ENCODE measurements at places on chromosomes 16 and 17.

DNA sequence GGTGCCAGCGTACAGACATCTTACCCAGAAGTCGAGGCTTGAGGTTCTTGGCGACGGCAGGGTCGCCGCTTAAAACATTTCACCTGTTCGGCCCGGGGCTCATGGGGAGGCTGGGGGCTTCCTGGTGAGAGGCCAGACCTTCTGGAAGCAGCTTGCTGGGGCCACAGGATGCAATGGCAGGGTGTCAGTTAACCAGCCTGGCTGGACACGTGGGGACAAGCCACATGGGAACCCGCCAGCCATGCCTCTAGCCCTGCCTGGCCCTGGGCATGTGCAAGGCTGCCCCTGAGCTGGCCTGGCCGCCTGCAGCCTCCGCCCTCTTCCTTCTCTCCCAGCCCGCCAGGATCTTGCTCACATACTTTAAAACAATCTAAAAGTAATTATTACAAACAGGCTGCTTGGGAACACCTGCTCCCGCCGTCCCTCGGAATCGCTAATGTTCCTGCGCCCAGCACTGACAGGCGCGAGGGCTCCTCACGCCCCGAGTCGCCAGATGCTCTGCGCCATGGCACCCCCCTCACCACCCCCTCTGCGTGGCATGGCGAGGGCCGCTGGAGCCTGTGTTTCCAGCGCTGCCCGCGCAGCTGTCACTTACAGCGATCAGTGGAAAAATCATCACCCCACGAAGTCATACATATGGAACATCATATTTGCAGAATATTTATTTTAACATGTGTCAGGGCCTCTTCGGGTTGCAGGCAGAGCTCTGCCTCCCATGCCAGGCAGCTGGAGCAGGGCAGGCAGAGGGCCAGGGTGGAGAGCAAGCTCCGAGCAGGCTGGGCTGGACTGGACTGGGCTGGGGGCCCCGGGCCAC lies 188.7 kb upstream of the GSE1 start:
- no peak for DNase-seq

DNA sequence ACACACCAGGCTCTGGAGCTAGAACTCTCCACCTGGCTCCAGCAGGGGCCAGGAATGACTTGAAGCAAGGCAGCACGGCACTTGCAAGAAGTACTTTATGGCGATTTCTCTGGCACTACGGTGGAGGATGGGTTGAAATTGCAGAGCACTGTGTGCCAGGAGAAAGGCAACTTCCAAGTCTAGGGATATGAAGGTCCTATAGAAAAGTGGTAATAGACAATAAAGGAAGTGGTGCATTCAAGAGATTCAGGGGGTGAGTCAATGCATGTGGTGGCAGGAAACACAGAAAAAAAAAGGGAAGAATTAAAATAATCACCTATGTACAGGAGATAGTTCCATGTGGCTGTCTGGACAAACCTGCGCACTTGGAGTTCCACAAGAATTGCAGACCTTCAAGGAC lies 240.3 kb upstream of the DYNLRB2 start:
- DNase-seq: no peak

GRCh38 chr16:6642271-6642670 lies 690.4 kb upstream of the RBFOX1 start:
- DNase-seq: no peak

DNA sequence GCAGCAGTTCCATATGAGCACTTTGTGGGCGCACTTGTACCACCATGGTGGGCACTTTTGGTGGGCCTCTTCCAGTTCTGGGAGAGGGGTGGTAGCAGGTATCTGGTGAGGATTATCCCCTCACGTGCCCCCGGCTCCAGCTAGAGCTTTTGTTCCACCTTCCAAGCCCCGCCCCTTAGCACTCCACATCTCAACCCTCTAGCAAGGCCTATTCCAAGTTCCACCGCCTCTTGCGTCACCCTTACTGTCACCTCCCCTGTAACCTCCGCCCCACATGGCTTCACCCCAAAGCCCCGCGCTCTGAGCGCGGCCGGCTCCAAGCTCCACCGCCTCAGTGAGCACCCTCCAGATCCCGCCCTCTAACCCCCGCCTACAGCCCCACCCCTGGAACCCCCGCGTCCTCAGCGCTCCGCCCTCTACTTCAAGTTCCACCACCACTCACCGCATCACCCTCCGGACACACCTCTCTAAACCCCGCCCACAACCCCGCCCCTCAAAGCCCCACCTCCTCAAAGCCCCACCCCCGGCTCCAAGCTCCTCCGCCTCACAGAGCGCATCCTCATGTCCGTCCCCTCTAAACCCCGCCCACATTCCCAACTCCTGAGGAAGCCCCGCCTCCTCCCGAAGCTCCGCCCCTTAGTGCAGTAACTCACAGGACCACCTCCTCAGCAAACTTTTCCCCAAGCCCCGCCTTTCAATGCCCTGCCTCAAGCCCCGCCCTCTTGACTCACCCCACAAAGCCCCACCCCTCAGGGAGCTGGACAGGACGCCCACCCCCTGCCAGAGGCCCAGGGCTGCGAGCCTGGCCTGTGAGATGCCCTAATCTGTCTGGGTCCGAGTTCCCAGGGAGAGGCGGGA lies 11.1 kb downstream of the SCN4A start:
- DNase-seq: no peak

GRCh38 chr17:79874329-79874981 lies 35.2 kb upstream of the CBX4 start:
- no peak for DNase-seq

DNA sequence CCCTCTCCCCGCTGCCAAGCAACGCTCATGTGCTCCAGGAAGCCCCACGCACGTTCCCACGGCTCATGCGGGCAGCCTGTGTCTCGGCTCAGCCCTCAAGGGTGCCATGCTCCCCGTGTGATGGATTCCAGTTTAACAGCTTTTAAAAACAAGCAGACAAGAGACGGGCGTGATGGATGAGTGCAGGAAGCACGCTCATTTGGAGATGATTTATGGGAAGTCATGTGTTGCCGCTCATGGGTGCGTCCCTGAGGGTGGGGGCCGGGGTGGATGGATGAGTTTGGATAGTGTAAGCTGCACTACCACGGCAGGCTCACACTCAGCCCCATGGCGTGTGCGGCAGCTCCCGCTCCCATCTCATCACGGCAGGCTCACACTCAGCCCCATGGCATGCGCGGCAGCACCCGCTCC lies 132.8 kb downstream of the RBFOX3 start:
- no peak for DNase-seq

DNA sequence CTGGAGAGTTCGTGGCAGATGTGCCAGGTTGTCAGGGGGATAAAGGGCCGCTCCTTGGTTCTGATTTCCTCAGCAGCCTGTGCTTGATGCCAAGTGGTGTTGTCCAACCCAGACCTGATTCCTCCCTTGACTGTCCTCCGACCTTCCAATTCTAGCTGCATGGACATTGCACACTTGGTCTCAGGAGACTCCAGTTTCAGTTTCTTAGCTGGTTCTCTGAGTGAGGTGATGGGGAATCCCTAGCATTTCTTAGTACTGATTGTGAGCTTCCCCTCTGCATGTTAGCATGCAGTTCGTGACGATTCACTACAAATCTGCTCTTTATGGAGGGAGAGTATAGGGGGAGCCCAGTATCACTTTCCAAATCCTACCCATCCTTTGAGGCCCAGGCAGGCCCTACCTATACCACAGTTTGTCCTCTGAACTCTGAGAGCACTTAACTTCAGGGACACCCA lies 12.4 kb upstream of the CCR7 start:
- DNase-seq: no peak

- no peak for DNase-seq
These were observed 9.2 kb upstream of the WFIKKN1 start for GRCh38 chr16:621526-622105.

GRCh38 chr17:2068031-2068518 lies 13.2 kb downstream of the HIC1 start:
- DNase-seq: no peak

DNA sequence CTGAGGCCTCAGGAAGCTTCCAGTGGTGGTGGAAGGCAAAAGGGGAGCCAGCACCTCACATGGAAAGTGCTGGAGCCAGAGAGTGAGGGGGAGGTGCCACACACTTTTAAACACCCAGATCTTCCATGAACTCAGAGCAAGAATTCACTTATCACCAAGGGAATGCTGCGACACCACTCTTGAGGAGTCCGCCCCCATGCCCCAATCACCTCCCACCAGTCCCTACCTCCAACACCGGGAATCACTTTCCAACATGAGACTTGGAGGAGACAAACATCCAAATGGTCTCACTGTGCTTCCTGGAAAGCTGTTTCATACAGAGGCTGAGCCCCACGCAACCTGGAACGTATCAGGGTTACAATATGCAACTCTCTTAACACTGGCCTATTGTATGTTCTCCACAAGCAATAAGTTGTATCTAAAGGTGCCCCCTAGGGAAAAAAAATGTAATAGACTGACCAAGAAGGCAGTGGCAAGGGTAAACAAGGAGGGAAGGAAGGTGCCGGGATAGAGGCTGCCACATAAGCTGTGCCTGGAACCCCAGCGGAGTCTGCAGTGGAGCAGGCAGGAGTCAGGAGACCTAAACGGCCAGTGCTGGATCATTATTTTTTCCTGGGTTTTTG lies 106.7 kb upstream of the FOXF1 start:
- no peak for DNase-seq

DNA sequence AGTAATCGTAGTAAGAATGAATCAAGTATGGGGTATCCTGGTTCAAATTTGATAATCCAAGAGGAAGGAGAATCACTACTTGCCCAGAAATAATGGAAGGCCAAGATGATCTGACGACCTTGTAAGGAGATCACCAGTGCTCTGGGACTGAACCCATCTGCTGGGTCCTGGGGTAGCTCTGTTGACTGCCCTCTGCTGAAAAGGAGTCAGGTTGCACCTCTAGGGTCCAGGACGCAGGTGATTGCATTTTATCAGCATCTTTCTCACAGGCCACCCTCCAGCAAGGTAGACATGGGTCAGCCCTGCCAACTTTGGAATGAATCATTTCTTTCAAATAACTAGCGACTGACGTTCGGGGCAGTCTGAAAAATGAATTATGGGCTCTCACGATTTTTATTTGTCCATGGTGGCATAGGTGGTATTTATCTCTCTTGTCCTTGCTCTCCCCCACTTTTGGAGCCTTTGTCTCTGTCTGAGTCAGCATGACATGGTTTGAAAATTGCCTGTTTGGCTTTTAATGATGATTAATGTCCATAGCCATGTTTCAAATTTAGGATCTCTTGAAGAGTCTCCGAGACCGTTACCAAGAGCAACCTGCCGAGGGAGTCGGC lies 163.7 kb downstream of the MSI2 start:
- no peak for DNase-seq

GRCh38 chr17:39209317-39210092 lies 9.4 kb downstream of the RPL19 start:
- DNase-seq: no peak

DNA sequence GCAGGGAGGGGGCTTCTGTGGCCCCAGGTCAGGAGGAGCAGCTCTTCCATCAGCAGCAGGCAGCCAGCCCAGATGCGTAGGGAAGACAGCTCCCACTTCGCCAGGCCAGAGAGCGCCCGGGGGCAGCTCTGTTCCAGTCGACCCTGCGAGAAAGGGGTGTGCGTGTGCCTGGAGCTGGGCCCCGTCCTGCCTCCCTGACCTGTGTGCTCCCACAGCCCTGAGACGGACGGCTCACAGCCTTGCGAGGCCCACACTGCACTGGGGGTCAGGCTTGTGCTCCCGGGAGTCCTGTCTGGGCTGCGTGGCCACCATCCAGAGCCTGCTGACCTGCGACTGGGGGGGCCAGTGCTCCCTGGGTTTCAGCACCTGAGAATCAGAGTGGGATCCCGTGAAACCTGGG lies 469 bp upstream of the MSLN start:
- no peak for DNase-seq

DNA sequence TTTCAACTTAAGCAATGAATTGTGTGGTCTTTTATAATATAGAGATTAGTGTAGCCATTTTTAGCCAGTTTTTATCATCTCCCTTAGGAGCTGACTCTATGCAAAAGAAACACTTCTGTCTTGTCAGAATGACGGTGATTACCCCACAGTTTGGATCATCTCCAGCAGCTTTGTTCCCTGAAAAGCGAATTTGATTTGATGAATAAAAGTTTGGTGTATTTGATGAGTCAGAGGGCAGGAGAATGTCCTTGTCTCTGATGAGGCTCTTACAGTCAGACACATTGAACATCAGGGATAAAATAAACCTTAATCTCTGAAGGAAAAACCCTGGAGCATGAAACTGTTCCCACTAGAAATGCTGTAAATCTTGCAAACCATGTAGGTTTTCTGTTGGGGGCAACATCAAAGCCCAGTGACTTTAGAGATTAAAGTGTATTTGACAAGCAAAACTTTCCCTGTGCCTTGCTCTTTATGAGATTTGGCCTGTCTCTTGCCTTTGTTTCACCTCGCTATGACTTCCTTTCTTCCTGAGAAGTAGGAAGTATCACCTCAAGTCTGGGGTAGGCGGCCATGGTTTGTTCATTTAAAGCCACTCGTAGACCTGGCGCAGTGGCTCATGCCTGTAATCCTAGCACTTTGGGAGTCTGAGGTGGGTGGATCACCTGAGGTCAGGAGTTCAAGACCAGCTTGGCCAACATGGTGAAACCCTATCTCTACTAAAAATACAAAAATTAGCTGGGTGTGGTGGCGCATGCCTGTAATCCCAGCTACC lies 209.3 kb downstream of the FTO start:
- DNase-seq: no peak

DNA sequence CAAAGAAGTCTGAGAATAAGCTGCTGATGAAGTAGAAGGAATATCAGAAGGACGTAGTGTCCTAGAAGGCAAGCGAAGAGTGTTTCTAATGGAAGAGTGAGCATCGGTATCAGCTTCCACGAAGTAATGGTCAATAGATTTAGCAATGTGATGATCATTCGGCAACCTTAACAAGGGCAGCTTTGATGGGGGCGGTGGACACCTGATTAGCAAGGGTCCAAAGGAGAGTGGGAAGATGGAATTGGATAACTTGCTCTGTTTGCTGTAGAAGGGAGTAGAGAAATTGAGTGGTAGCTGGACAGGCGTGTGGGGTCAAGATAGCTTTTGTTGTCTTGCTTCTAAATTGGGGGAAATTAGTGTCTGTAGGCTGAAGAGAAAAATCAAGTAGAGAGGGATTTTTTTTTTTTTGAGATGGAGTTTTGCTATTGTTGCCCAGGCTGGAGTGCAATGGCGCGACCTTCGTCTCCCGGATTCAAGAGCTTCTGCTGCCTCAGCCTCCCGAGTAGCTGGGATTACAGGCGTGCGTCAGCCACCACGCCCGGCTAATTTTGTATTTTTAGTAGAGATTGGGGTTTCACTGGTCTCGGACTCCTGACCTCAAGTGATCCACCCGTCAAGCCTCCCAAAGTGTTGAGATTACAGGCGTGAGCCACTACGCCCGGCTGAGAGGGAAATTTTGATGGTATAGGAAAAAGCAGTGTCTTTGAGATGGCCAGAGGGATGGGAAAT lies 13.9 kb upstream of the HES7 start:
- DNase-seq: no peak

- no peak for DNase-seq
These were observed 14.6 kb downstream of the SRCIN1 start for GRCh38 chr17:38590988-38591758.

- DNase-seq: no peak
These were observed 19.7 kb downstream of the BAHCC1 start for GRCh38 chr17:81414756-81415516.

GRCh38 chr17:68507576-68507975 lies 4.7 kb upstream of the PRKAR1A start:
- DNase-seq: no peak
